Esophagus squamous epithelium (tissue), 5 donors: ENCODE measurements at places on chromosomes 1 and 21.
A peak's percentile ranks its signal among the peaks of the same experiment; 100 is the strongest.

- no peaks in the 10 kb centered on the region for H3K27me3 ChIP-seq
- no peak overlapping the region for H3K4me3 ChIP-seq
- DNase-seq, result no peak
- no peak overlapping the region for H3K27ac ChIP-seq
These were observed 4.4 kb downstream of the ECHDC2 start for GRCh38 chr1:52917156-52917555.

DNA sequence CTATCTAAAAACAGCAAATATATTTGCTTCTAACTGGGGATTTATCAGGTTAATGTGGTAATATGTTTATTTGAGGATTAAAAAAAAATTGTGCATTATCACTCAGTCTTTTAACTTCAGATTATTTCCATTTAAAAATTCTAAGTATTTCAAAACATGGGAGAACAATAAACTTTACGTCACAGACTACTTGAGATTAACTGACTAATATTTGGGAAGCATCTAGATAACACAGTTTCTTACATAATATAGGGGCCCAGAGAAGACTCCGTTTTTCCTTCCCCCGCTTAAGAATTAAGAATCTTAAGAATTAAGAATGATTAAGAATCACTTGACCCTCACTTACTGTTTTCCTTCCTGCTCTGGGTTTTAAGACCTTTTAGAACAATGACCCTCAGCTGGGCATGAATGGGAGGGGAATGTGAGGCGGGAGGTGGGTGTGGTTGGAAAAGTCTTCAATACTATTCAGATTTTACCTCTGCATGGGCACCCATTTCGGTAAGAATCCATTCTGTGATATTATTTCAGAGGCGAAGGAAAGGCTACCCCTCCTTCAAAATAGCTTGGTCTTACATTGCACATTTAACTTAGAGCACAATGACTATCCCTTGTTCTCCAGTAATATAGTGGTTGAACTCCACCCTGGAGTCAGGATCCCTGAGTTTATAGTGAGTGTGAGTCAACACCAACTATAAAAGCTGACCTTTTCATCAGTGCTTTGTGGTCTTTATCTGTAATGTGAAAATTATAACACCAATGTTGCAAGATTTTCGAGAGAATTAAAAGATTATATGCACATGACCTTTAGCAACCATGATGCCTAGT is 821.3 kb downstream of the USP25 start:
- no peak overlapping the region for H3K27ac ChIP-seq
- no peaks in the 10 kb centered on the region for H3K36me3 ChIP-seq
- no peaks in the 10 kb centered on the region for H3K27me3 ChIP-seq

DNA sequence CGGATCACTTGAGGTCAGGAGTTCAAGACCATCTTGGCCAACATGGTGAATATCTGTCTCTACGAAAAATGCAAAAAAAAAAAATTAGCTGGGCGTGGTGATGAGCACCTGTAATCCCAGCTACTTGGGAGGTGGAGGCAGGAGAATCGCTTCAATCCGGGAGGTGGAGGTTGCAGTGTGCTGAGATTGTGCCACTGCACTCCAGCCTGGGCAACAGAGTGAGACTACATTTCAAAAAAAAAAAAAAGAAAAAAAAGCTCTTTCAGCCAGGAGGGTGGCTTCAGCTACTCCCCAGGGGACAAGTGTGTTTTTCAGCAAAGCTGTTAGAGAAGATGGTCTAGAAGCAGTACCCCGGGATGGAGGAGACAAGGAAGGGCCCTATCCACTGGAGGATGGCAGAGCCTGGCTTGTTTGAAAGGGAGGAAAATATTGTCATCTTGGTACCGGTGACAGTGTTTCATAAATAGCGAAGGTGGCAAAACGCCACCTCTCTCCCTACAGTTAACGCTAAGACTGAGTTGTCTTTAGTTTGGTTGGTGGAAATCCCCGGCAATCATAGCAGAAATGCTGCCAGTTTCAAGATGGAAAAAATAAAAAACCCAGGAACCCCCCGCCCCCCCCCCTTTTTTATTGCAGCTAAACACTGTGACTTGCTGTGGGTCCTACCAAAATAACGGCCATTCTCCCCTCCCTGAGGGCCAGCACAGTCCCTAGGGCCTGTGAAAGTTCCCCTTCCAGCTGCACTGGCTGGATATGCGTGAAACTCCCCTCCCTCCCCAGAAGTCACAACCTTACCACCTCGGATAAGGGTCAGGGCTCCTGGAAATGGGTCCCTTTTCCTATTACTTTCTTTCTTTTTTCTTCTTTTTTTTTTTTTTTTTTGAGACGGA is 3.5 kb downstream of the PIK3CD start:
- no peak for DNase-seq
- no peak overlapping the region for H3K4me3 ChIP-seq
- H3K27ac ChIP-seq, result peak overlapping the region; percentile 9
- H3K27me3 ChIP-seq, result no peaks in the 10 kb centered on the region

GRCh38 chr21:31803039-31804007 is 69.5 kb upstream of the HUNK start:
- peak overlapping the region; percentile 21 for H3K27ac ChIP-seq
- H3K36me3 ChIP-seq, result no peaks in the 10 kb centered on the region
- H3K4me1 ChIP-seq, result no peaks in the 10 kb centered on the region
- H3K27me3 ChIP-seq, result peaks cover 11% of the 10 kb centered on the region
- no peak overlapping the region for H3K4me3 ChIP-seq

GRCh38 chr1:30919025-30919881 is 10.7 kb upstream of the SDC3 start:
- H3K36me3 ChIP-seq, result no peaks in the 10 kb centered on the region
- no peak overlapping the region for H3K4me3 ChIP-seq
- H3K27me3 ChIP-seq, result no peaks in the 10 kb centered on the region
- no peak overlapping the region for H3K27ac ChIP-seq
- DNase-seq, result no peak
- H3K4me1 ChIP-seq, result no peaks in the 10 kb centered on the region

GRCh38 chr21:46437511-46437910 is 21.2 kb upstream of the DIP2A start:
- no peak overlapping the region for H3K27ac ChIP-seq
- H3K4me3 ChIP-seq, result no peak overlapping the region
- H3K27me3 ChIP-seq, result no peaks in the 10 kb centered on the region
- H3K36me3 ChIP-seq, result peaks cover 100% of the 10 kb centered on the region

- no peak for DNase-seq
- peaks cover 22% of the 10 kb centered on the region for H3K36me3 ChIP-seq
- no peak overlapping the region for H3K27ac ChIP-seq
- H3K4me3 ChIP-seq, result no peak overlapping the region
These were observed 62.9 kb upstream of the ZNF326 start for GRCh38 chr1:89931964-89932363.

- H3K27me3 ChIP-seq, result no peaks in the 10 kb centered on the region
- H3K27ac ChIP-seq, result no peak overlapping the region
- H3K36me3 ChIP-seq, result no peaks in the 10 kb centered on the region
- H3K4me3 ChIP-seq, result no peak overlapping the region
- no peak for DNase-seq
These were observed 34.5 kb downstream of the EPS15 start for GRCh38 chr1:51484591-51484990.

- H3K4me1 ChIP-seq, result peaks cover 4% of the 10 kb centered on the region
- no peak for DNase-seq
- no peaks in the 10 kb centered on the region for H3K27me3 ChIP-seq
- no peak overlapping the region for H3K4me3 ChIP-seq
- H3K27ac ChIP-seq, result no peak overlapping the region
These were observed 9.3 kb upstream of the KLHDC8A start for GRCh38 chr1:205365945-205366463.

GRCh38 chr1:179731643-179732042 is 11.4 kb upstream of the FAM163A start:
- DNase-seq, result no peak
- H3K36me3 ChIP-seq, result no peaks in the 10 kb centered on the region
- peaks cover 20% of the 10 kb centered on the region for H3K27me3 ChIP-seq
- no peak overlapping the region for H3K4me3 ChIP-seq
- no peaks in the 10 kb centered on the region for H3K4me1 ChIP-seq
- no peak overlapping the region for H3K27ac ChIP-seq

DNA sequence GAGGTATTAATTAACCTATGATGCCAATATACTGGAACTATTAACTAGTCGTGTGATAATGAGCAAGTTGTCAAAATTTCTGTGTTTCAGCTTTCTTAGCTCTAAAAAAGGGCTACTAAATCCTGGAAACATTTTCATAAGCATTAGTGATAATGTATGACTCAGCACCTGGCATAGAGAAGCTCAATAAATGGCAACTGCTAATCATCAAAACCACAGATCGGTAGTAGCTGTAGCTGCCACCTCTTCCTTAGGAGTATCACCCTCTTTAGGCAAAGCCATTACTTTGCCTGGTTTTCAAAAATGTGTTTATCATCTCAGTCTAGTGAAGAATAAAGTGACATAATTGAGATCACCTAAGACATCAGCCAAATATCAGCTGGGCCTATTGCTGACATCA is 75.5 kb downstream of the TPR start:
- no peak overlapping the region for H3K27ac ChIP-seq
- no peak overlapping the region for H3K4me3 ChIP-seq
- no peaks in the 10 kb centered on the region for H3K4me1 ChIP-seq
- H3K27me3 ChIP-seq, result no peaks in the 10 kb centered on the region

- no peak for DNase-seq
- H3K27me3 ChIP-seq, result no peaks in the 10 kb centered on the region
- H3K36me3 ChIP-seq, result no peaks in the 10 kb centered on the region
- H3K27ac ChIP-seq, result no peak overlapping the region
These were observed 161.0 kb upstream of the HP1BP3 start for GRCh38 chr1:20948101-20948500.

GRCh38 chr1:107244709-107245500 is 104.1 kb downstream of the NTNG1 start:
- no peak overlapping the region for H3K4me3 ChIP-seq
- H3K27ac ChIP-seq, result no peak overlapping the region
- no peaks in the 10 kb centered on the region for H3K27me3 ChIP-seq
- H3K36me3 ChIP-seq, result no peaks in the 10 kb centered on the region
- DNase-seq, result no peak

DNA sequence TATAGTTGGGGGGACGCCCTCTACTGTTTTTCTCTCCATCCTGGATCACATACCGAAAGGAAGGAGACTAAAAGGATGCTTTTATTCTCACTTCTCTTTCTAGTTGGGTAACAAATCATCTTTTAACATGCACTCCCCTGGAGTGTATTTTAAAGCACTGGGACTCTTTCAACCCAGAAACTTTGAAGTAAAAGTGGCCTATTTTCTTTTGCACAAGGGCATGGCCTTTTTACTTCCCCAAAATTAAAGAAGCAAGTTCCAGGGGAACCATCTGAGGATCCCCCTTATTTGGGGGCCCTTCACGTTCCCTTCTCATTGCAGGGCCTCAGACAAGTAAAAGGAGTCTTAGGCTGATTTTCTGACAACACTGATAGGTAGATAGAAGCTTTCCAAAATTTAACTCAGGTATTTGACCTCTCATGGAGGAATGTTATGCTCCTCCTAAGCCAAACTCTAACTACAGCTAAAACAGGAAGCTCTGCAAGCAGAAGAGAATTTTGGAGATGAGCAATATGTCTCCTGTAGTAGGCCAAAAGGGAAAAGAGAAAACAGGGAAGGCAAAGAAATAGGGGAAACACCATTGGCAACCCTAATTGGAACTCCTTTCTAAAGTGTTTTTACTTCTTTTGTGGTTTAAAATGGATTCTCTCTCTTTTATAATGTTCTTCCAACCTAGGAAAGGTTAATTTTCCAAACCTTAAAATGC is 8.9 kb upstream of the CD46 start:
- H3K27ac ChIP-seq, result no peak overlapping the region
- H3K36me3 ChIP-seq, result no peaks in the 10 kb centered on the region
- H3K4me3 ChIP-seq, result no peak overlapping the region

DNA sequence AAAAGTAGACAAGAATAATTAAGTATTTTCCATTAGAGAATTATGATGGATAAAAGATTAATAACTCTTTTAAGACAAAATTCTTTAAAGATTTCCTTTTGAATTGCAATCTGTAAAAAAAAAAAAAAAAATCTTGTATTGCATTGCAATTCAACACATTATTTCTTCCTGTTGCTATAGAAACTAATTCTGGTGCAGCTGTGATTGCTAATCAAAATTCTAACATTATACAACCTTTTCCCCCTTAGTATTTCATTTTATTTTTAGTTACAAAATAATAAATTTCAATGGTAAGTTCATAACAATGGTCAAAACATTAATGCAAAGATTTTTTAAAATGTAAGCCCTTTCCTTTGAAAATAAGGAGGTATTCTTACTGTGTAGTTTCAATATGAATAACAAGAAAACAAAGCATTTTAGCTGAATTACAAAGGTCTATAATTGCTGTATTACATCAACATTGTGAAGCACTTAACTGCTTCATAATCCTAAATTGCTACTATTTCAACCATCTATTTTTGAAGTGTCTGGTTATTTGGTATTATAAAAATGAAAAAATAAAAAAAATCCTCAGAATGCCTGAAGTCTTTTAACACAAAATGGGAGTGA is 135.0 kb downstream of the SYT14 start:
- no peak overlapping the region for H3K4me3 ChIP-seq
- no peaks in the 10 kb centered on the region for H3K36me3 ChIP-seq

DNA sequence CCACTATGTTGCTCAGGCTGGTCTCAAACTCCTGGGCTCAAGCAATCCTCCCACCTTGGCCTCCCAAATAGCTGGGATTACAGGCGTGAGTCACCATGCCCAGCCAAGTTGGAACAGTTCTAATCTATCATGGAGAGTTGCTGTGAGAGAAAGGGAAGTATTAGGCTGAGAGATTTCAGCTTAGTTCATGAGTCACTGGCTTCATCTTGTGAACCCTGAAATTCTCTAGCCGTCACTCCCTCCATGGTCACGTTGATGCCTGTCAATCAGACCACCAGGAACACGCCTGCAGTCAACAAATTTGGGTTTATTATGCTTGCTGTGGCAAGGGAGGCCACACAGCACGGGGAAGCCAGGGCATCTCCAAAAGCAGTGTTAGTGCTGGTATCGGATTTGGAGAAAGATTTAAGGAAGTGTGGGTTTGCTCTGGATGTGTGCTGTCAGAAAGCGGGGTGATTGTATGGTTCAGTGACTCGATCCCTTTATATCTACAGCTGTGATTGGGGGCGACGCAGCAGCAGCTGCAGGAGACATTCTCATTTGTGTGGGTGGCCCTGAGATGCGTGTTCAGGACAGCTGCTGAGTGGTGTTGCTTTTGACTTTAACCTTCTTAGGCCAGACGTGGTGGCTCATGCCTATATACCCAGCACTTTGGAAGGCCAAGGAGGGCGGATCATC is 18.7 kb downstream of the UQCRHL start:
- no peaks in the 10 kb centered on the region for H3K27me3 ChIP-seq
- peaks cover 12% of the 10 kb centered on the region for H3K4me1 ChIP-seq
- no peak overlapping the region for H3K4me3 ChIP-seq
- peak overlapping the region; percentile 36 for H3K27ac ChIP-seq
- no peak for DNase-seq

DNA sequence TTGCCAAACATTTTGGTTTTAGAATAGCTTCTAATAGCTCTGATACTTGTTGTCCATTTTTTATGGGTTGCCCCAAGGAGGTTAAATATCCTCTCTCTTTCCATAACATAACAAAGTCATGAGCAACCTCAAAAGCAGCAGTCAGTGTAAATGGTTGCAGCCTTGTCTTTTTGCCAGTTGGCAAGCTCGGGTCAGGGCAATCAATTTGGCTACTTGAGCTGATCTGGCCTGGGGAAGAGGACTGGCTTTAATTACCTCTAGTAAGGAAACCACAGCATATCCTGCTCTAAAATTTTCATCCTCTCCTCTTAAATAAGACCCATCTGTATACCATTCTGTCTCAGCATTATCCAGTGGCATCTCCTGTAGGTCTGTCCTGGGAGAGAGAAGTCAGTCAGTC is 21.2 kb upstream of the FMO4 start:
- no peak overlapping the region for H3K4me3 ChIP-seq
- no peaks in the 10 kb centered on the region for H3K27me3 ChIP-seq
- H3K27ac ChIP-seq, result no peak overlapping the region
- no peaks in the 10 kb centered on the region for H3K4me1 ChIP-seq
- no peaks in the 10 kb centered on the region for H3K36me3 ChIP-seq
- DNase-seq, result no peak
